ENCODE measurements at places on chromosomes 5 and 9.

DNA sequence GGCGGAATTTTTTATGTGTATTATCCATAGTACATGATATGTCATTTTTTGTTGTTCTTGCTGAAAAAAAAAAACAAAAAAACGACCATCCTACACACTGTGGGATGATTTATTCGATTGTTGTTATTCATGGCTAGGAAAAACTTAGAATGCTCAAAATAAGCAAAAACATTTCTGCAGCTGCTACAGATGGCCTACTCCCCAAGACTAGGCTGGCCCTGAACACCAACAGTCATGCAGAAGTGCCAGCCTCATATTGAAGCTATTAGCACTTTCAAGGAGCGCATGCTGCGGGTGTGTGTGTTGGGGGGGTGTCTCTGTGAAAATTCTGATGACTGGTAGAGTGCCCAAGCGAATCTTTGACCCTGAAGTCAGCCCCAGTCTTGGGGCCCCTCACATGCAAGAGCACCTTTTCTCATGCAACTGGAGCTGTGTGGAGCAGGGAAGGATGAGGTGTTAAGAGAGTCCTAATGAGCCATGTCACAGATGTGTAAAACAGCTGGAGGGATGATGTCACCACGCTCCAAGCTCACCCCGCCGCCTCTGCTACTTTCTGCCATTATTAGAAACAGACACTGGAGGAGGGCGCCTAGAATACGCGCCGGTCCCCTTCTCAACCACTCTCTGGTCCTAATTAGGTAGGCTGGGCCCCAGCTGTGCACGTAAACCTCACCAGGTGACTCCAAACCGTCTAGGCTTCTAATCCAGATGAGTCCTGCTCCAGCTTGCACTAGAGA is 61.0 kb upstream of the SMIM23 start:
- no peak overlapping the region for H3K27ac ChIP-seq
- H3K36me3 ChIP-seq = peaks cover 1% of the 10 kb centered on the region
- no peaks in the 10 kb centered on the region for H3K4me1 ChIP-seq
- DNase-seq = no peak
- H3K27me3 ChIP-seq = peaks cover 8% of the 10 kb centered on the region

DNA sequence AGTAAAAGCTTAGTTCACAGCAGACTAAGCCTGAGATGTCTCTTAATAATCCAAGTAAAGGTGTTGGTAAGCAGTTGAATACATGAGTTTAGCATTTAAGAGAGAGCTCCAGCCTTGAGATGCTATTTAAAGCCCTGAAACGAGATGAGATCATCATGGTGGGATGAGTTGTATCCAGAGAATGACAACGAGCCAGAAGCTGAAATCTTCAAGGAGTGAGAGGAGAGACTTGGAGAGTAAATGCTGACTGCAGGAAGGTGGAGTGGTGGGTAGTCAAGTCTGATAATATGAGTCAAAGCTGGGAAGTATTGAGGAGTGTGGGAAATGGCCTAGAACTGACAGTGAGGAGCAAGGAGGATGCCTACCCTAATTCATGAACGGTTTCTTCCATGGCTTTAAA is 53.7 kb downstream of the PLAC8L1 start:
- H3K4me1 ChIP-seq = peaks cover 2% of the 10 kb centered on the region
- H3K27me3 ChIP-seq = peaks cover 2% of the 10 kb centered on the region
- DNase-seq = no peak
- H3K4me3 ChIP-seq = no peak overlapping the region

DNA sequence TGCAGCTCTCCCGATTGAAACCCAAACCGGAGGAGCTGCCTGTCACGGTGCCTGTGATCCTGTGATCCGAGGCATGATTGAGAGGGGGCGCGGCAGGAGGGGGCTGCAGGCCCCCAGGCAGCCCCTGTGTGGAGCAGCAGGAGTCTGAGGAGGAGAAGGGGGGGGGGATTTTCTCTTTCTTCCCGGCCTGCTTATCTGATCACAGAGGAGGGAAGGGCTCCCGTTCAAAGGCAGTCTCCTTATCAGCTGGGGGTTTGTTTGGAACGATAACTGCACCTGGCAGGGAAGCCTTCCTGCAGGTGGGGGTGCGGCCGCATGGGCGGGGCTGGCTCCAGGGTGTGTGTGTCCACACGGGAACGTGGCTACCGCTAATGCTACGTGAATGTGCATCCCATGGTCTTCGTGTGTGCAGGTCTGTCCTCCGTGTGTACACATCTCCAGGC is 38.4 kb downstream of the LMX1B start:
- no peak overlapping the region for H3K4me3 ChIP-seq
- H3K4me1 ChIP-seq = peaks cover 53% of the 10 kb centered on the region
- no peak for DNase-seq
- peaks cover 64% of the 10 kb centered on the region for H3K27me3 ChIP-seq
- no peaks in the 10 kb centered on the region for H3K36me3 ChIP-seq

DNA sequence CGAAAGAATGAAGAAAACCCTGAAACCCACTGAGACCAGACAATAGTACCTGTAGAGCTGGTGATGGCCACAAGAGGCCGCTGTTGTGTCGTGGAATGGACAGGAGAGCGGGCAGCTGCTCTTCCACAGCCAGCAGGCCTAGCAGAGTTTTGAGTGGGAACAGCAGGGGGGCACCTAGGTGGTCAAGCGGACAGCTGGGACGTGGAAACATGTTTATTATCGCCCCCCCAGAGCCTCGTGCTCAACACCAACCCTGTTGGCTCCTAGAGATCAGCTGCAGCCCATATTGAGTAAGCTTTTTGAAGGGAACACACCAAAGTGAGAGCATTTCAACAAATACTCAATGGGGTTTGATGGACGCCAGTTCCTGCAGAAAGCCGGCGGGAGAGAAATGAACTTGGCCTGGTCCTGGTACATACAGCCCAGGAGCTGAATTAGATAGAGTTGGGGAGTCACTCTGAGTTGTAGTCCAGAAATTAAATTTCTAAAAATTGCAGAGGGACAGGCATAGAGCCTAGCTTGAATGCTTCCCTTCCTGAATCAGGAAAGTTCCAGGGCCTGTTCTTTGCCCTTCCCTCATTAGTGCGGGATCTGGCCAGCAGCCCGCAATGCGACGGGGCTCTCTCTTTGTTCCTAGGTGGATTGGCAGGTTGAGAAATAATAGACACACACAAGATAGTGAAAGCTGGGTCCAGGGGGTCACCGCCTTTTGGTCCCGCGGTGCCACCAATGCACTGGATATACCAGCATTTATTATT is 33.8 kb downstream of the MFAP3 start:
- H3K36me3 ChIP-seq = peaks cover 2% of the 10 kb centered on the region
- peak; percentile 89 for DNase-seq
- no peak overlapping the region for H3K27ac ChIP-seq

DNA sequence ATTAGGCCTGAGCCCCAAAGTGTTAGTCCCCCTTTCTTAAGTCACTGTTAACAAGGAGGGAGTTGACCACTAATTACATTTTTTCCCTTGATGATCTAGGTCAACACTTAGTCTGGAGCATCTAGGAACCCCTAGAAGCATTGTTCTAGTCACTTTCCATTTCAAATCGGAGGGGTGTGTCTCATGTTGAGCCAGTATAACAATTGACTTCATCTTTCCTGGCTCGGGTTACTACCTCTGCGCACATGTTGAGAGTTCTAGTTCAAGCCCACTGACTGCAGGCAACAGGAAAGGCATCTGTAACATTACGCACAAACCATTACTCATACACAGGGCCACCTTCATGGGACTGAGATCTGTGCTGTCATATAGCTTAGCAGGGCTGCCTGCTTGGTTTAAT is 164.9 kb downstream of the NTRK2 start:
- no peak for DNase-seq
- peaks cover 2% of the 10 kb centered on the region for H3K27me3 ChIP-seq
- no peaks in the 10 kb centered on the region for H3K36me3 ChIP-seq
- peaks cover 9% of the 10 kb centered on the region for H3K4me1 ChIP-seq

GRCh38 chr9:121678501-121679022 is 27.1 kb downstream of the DAB2IP start:
- no peaks in the 10 kb centered on the region for H3K27me3 ChIP-seq
- H3K4me3 ChIP-seq = no peak overlapping the region
- H3K4me1 ChIP-seq = peaks cover 29% of the 10 kb centered on the region

GRCh38 chr9:115978091-115978490 is 175.5 kb upstream of the PAPPA start:
- H3K4me3 ChIP-seq = no peak overlapping the region
- no peak for DNase-seq
- no peaks in the 10 kb centered on the region for H3K27me3 ChIP-seq
- H3K27ac ChIP-seq = no peak overlapping the region
- no peaks in the 10 kb centered on the region for H3K4me1 ChIP-seq

GRCh38 chr5:10329820-10330481 is 22.2 kb upstream of the CMBL start:
- H3K36me3 ChIP-seq = no peaks in the 10 kb centered on the region
- H3K27me3 ChIP-seq = peaks cover 56% of the 10 kb centered on the region
- no peak for DNase-seq
- H3K4me1 ChIP-seq = peaks cover 29% of the 10 kb centered on the region
- no peak overlapping the region for H3K27ac ChIP-seq

- no peak for DNase-seq
- peaks cover 76% of the 10 kb centered on the region for H3K4me1 ChIP-seq
- no peak overlapping the region for H3K4me3 ChIP-seq
- H3K36me3 ChIP-seq = no peaks in the 10 kb centered on the region
- peak overlapping the region; percentile 91 for H3K27ac ChIP-seq
These were observed 368.3 kb downstream of the ENC1 start for GRCh38 chr5:74272024-74272775.

- peaks cover 32% of the 10 kb centered on the region for H3K27me3 ChIP-seq
- no peaks in the 10 kb centered on the region for H3K36me3 ChIP-seq
- H3K4me1 ChIP-seq = peaks cover 3% of the 10 kb centered on the region
- no peak for DNase-seq
- no peak overlapping the region for H3K4me3 ChIP-seq
- no peak overlapping the region for H3K27ac ChIP-seq
These were observed 336.1 kb downstream of the DRD1 start for GRCh38 chr5:175107865-175108264.

DNA sequence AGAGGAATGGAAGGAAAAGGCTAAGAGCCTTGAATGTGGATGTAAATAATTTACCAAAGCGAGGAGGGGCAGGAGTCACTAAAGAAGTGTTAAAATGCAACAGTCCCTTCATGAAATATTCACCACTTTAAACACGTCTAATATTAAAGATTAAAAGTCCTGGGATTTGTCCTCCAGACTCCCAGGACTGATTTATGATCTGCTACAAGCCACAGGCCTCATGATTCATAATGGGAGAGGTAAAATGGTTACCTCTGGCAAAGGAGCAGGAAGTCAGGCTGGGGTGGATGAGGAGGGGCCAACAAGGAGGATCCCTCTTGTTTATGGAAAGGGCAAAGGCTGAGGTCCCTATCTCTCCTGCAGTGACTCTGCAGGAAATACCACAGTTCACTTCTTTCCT is 292.4 kb downstream of the TRIM32 start:
- peaks cover 2% of the 10 kb centered on the region for H3K27me3 ChIP-seq
- no peak overlapping the region for H3K27ac ChIP-seq
- DNase-seq = no peak
- H3K4me1 ChIP-seq = peaks cover 3% of the 10 kb centered on the region
- H3K36me3 ChIP-seq = no peaks in the 10 kb centered on the region

DNA sequence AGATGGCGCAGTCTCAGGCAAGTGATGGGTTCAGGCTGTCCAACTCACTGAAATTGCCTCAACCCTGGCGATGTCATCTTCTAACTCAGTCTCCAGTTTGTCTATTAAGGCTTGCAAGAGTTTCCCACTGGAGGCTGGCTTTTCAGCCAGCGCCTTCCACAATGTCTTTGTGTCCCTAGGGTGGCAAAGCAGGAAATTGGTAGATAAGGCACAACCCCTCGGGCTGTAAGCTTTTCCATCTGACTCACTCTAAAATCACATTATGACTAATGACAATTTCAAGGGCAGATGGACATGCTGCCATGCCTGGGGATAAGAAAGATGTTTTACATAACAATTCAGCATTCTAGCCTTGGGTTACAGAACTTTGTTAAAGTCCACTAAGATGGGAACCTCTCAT is 61.9 kb downstream of the MROH2B start:
- H3K27ac ChIP-seq = no peak overlapping the region
- no peaks in the 10 kb centered on the region for H3K4me1 ChIP-seq
- H3K4me3 ChIP-seq = no peak overlapping the region
- H3K27me3 ChIP-seq = peaks cover 3% of the 10 kb centered on the region

DNA sequence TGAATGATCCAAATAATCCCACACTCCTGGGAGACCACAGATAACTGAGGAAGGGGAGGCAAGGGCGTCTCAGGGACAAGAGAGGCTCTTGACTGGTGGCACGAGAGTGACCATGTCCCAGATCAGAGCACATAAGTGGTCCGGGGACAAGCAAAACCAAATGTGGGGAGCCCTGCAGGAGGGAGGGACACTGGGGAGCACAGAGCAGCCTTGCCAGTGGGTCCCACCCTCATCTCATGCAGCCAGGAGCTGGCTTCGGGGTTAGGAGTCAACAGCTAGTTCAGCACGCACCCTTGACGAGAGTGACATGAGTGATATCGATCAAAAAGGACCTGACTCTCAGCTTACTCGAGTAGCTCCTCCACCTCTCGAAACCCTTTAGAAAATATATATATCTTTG is 16.5 kb upstream of the UBE2QL1 start:
- H3K4me3 ChIP-seq = no peak overlapping the region
- H3K27ac ChIP-seq = no peak overlapping the region
- H3K4me1 ChIP-seq = peaks cover 6% of the 10 kb centered on the region

DNA sequence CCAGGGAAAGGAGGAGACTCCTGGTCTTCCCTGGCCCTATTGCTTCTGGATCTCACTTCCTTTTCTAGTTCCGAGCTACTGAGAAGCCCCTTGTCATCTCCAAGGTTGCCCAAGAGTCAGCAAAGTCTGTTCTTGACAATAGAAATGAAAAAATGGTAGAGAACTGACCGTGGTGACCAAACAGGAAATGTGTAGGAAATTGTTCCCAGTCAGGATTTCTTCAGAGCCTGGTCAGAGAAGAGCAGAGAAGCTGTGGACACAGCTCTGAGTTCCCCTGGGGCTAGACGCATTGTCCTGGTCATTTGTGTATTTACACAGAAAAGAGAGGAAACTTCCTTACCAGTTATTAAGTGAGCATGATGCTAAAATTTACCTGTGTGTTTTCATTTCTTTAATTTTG is 35.6 kb downstream of the S1PR3 start:
- no peak overlapping the region for H3K27ac ChIP-seq
- no peak overlapping the region for H3K4me3 ChIP-seq
- no peak for DNase-seq
- H3K27me3 ChIP-seq = no peaks in the 10 kb centered on the region
- peaks cover 11% of the 10 kb centered on the region for H3K36me3 ChIP-seq

GRCh38 chr9:83153030-83153429 is 90.1 kb upstream of the RASEF start:
- no peaks in the 10 kb centered on the region for H3K4me1 ChIP-seq
- H3K27me3 ChIP-seq = peaks cover 31% of the 10 kb centered on the region
- H3K27ac ChIP-seq = no peak overlapping the region
- H3K36me3 ChIP-seq = no peaks in the 10 kb centered on the region
- no peak overlapping the region for H3K4me3 ChIP-seq

DNA sequence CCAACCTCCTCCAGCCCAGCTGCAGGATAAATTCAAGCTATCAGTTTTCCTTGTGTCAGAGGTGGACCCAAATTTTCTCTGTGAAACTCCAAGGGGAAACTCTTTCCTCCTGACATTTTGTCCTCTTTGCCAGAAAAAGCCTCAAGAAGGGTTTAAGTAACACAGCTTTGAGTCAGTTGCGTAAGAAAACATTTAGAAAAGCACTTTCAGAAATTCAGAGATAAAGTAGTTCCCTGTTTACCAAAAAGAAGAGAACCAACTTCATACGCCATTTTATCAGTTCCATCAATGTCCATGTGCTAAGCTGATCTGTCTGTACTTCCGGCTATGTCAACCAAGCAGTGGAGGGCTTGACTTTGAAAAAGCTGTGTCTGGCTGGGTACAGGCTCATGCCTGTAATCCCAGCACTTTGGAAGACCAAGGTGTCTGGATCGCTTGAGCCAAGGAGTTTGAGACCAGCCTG is 19.9 kb upstream of the SUSD1 start:
- H3K4me3 ChIP-seq = no peak overlapping the region
- H3K27ac ChIP-seq = no peak overlapping the region
- DNase-seq = no peak
- H3K36me3 ChIP-seq = peaks cover 5% of the 10 kb centered on the region
- no peaks in the 10 kb centered on the region for H3K27me3 ChIP-seq
